MG63 (cell line): ENCODE measurements at places on chromosomes 2 and 18.

DNA sequence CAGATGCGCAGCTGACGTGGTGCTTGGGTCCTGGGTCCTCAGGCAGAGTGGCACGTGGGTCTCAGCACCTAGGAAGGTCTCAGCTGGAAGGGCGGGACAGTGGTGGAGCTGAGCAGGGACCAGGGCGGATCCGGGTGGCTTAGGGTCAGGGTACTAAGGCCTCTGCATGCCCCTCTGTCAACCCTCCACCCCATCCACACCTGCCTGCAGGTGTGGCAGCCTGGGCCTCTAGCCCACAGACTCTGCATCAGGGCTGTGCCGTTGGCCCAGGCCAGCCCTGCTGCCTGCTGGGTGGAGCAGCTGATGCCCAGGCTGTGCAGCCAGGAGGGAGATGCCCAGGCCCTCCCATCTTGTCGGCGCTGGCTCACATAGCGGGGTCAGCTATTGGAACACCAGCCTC is 24.6 kb upstream of the OTOS start:
- no peak for DNase-seq

DNA sequence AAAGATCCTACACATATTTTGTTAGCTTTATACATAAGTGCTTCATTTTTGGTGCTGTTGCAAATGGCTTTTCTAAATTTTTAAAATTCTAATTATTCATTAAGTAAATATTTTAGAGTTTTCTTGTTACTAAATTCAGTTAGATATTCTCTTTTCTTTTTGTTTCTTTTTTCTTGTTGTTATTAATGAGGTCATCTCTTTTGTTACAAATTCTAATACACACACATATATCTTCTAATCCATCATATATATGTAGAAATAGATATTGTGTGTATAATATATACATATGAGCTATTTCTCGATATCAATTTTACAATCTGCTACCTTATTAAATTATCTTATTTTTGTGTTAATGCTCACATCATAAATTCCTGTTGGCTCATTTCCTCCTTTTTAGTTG is 255.9 kb downstream of the GALR1 start:
- no peak for DNase-seq

DNA sequence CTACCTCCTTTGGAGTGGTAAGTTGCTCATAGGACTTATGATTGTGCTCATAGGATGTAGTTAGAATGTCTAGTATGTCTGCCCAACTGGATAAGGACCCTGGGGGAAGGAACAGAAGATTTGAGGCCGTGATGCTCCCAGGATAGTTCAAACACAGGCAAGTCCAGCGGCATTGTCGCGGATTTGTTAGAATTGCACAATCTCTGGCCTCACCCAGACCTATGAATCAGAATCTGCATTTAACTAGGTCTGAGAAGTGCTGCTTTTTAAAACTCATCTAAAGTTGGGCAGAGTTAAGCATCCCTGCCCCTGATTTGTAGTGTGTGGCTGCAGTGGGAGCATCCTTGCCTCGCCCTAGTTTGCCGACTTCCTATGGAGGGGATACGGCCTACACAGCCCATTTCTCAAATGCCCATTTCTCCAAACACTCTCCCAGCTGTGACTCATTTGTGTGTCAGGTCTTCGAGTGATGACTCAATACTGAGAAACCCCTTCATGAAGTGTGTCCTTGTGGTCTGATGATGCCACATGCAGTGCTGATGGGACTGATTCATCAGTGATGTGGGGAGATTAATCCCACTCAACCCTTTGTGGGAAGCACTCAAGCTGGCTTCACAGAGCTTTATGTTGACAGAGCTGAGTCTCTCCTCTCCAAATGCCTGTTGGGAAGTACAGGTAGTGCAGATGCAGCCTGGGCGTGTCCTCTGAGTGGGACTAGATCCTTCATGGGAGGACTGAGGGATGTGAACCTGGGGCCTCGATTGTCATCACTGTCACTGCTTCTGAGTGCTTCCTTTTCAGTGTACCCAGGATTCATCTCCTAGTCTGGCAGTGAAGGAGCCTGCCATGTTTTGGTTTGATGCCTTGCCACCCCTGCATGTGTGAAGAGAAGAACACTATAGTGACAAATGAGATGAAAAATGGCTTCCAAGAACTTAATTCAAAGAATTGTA is 18.7 kb downstream of the SMIM21 start:
- peak; percentile 81 for DNase-seq

GRCh38 chr2:98134172-98135005 is 47.4 kb downstream of the VWA3B start:
- DNase-seq = no peak
